Type B pancreatic cell (in vitro differentiated cells): ENCODE measurements at places on chromosomes 16 and 17. TPM values are rescaled to one million over a fixed set of nuclear protein-coding genes. Genes with fewer than 3 reads are reported as not detected.

The SKA2 gene
- total RNA-seq, result 67.9 and 78.4 TPM in 2 replicates

The TSNAXIP1 gene
- total RNA-seq, result 3.9 and 7.2 TPM in 2 replicates

The HSPB9 gene
- 0.36 TPM in 1 of 2 replicates, not detected in the other for total RNA-seq

The TNFRSF13B gene
- not detected in 2 replicates for total RNA-seq

The TMED6 gene
- 1.7 and 5.3 TPM in 2 replicates for total RNA-seq

The RHBDL1 gene
- 2.2 and 2.7 TPM in 2 replicates for total RNA-seq

The CA5A gene
- 0.70 TPM in 1 of 2 replicates, not detected in the other for total RNA-seq

The MT1H gene
- total RNA-seq, result 2.2 and 2.4 TPM in 2 replicates

The NETO2 gene
- total RNA-seq, result 33.6 and 50.3 TPM in 2 replicates

The PRKCB gene
- 0.95 and 10.2 TPM in 2 replicates for total RNA-seq

The CASKIN1 gene
- 2.7 and 6.3 TPM in 2 replicates for total RNA-seq

DNA sequence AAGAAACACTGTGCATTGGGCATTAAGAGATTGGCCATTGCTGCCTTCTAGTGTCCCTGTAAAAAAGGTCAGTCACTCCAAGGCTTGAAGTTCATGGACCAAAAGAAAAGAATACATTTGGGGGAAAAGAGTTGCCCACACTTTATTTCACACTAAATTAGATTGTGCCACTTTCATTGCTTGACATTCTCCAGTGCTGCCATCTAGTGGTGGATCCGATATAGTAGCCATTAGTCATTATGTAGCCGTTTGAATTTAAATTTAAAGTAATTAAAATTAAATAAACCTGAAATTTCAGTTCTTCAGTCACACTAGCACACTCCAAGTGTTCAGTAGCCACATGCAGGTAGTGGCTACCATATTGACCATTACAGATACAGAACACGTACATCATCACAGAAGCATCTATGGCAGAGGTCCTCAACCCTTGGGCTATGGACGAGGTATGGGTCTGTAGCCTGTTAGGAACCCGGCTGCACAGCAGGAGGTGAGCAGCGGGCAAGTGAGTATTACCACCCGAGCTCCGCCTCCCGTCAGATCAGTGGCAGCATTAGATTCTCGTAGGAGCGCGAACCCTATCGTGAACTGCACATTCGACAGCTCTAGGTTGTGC, 21.9 kb upstream of the CDH5 start:
- no peaks in the 10 kb centered on the region for H3K36me3 ChIP-seq
- peaks cover 4% of the 10 kb centered on the region for H3K27me3 ChIP-seq
- no peaks in the 10 kb centered on the region for H3K4me1 ChIP-seq
- H3K4me3 ChIP-seq, result no peak overlapping the region

- H3K4me3 ChIP-seq, result no peak overlapping the region
- peaks cover 11% of the 10 kb centered on the region for H3K27me3 ChIP-seq
- H3K36me3 ChIP-seq, result peaks cover 3% of the 10 kb centered on the region
- no peak for DNase-seq
- peak overlapping the region; percentile 4 for H3K27ac ChIP-seq
Measured at GRCh38 chr17:72386619-72387237, 265.9 kb downstream of the SOX9 start.

- no peaks in the 10 kb centered on the region for H3K27me3 ChIP-seq
- DNase-seq, result no peak
- no peak overlapping the region for H3K4me3 ChIP-seq
- H3K4me1 ChIP-seq, result no peaks in the 10 kb centered on the region
Measured at GRCh38 chr17:10628756-10629155, 28.4 kb downstream of the MYH3 start.

DNA sequence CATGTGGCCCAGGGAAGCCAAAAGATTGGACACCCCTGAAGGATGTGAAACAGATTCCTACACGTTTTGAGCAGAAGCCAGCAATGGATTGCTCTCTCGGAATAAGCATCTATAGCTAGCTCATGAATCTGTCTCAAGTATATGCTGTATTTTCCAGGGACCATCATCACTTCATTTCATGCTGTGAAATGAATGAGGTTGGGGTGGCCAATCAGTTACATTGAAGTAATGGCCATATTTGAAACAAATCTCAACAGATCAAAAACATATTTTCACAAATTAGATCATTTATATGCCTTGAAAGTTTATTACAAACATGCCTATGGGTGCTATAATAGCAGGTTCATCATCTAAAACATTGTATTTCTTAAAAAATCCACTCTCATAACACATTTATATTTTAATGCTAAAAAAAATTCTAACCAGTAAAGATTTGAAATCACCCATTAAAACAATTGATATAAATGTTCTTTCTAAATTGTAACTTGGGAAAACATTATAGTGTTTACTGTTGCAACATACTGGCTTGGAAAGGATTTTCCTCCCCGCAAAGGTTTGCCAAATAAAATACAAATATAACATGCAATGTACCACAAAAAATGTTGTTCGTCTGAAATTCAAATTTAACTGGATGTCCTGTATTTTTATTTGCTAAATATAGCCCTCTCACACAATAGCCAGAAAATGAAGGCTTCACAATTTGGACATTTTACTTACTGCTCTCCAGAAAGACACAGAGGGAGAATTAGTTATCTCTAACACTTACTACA, 743.6 kb downstream of the KCNJ2 start:
- H3K4me1 ChIP-seq, result no peaks in the 10 kb centered on the region
- H3K36me3 ChIP-seq, result no peaks in the 10 kb centered on the region
- H3K27ac ChIP-seq, result no peak overlapping the region
- DNase-seq, result no peak
- no peak overlapping the region for H3K4me3 ChIP-seq

DNA sequence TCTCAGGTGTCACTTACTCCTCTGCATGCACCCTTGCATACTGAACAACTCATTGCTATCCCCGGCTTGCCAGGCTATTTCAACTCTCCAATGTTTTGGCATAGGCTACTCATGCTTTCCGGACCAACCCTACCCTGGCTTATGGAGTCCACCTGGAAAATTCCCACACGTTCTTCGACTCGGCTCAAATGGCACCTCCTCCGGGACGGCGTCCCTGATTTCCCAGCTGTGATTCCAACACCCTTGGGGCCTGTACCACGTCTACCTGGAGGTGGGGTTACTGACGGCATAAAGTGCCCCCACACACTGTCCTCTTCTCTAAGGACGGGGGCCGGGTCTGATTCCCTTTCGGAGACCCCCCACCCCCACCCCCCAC, 498 bp downstream of the SMYD4 start:
- peak overlapping the region; percentile 85 for H3K27ac ChIP-seq
- H3K36me3 ChIP-seq, result peaks cover 21% of the 10 kb centered on the region
- peak overlapping the region; percentile 96 for H3K4me3 ChIP-seq

- no peak for DNase-seq
- no peaks in the 10 kb centered on the region for H3K36me3 ChIP-seq
- no peak overlapping the region for H3K4me3 ChIP-seq
- H3K4me1 ChIP-seq, result no peaks in the 10 kb centered on the region
Measured at GRCh38 chr16:8087597-8088289, 502.6 kb downstream of the TMEM114 start.

DNA sequence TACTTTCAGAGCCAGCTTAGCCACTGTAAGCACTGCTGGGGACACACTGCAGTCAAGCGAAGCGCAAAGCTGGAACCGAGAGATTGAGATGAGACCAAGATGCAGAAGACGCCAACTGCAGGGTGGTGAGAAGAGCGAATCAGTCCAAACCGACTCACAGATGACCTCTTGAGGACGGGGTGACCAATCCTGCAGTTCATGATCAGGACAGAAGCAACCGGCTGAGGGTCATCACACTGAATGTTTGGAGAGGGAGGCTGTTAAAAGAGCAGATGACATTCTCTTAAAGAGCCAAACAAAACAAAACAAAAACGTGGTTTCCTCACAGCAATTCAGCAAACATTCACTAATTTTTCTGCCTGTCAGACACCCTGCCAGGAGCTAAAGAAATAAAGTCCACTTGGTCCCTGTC, 8.5 kb downstream of the HASPIN start:
- DNase-seq, result no peak
- H3K4me1 ChIP-seq, result peaks cover 20% of the 10 kb centered on the region
- no peak overlapping the region for H3K4me3 ChIP-seq
- peaks cover 3% of the 10 kb centered on the region for H3K36me3 ChIP-seq

GRCh38 chr16:70746708-70747424, 54.1 kb downstream of the VAC14 start:
- H3K36me3 ChIP-seq, result peaks cover 14% of the 10 kb centered on the region
- DNase-seq, result no peak
- no peak overlapping the region for H3K4me3 ChIP-seq
- H3K27me3 ChIP-seq, result no peaks in the 10 kb centered on the region
- peak overlapping the region; percentile 73 for H3K27ac ChIP-seq
- H3K4me1 ChIP-seq, result peaks cover 31% of the 10 kb centered on the region

DNA sequence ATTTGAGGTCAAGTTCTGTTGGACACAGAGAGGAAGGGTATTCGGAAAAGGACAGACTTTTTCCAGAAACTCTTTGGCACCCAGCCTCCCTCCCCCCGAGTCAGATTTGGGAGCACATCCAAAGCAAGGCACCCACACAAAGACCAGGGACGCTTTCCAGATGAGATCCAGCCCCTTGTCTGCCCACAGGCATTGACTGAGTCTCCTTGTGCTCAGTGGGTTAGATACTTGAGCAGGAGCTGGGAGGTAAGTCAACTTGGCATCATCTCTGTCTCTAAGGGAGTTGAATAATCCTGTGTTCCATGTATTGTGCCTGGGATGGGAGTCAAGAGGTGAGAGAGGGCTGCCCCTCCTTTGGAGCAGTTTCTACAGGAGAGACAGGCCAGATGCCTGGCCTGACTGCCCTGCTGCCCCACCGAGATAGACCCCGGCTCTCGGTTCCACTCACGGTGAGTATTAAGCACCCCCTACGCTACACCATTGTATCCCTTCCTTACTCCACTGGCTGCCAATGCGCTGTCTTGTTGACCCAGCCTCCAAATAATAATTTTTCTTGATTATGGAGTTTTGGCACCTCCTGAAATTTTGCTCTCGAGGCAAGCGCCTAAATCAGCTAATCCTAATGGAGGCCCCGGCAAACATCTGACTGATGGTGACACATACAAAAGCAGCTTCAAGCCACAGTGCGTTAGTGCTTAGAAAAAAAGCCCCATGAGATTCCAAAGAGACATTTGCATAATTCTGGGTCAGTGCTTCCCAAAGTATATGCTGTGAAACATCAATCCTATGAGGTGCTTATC, 29.6 kb upstream of the MAP3K14 start:
- no peaks in the 10 kb centered on the region for H3K27me3 ChIP-seq
- H3K4me3 ChIP-seq, result no peak overlapping the region
- H3K36me3 ChIP-seq, result no peaks in the 10 kb centered on the region

DNA sequence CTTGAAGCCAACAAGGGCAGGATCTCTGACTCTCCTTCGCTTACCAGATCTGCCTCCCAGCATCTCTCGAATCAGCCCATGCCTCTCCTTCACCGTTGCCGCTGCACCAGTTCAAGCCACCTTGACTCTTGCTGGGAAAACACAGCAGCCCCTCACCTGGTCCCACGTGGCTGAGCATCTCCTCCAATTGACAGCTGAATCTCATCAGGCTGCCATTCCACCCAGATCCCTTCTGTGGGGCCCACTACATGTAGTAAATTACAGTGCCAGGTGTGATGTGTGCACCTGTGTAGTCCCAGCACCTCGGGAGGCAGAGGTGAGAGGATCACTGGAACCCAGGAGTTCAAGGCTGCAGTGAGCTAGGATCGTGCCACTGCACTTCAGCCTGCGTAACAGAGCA, 37.8 kb upstream of the C16orf78 start:
- H3K27me3 ChIP-seq, result peaks cover 54% of the 10 kb centered on the region
- H3K36me3 ChIP-seq, result no peaks in the 10 kb centered on the region
- no peak overlapping the region for H3K4me3 ChIP-seq
- H3K27ac ChIP-seq, result no peak overlapping the region
- H3K4me1 ChIP-seq, result no peaks in the 10 kb centered on the region

DNA sequence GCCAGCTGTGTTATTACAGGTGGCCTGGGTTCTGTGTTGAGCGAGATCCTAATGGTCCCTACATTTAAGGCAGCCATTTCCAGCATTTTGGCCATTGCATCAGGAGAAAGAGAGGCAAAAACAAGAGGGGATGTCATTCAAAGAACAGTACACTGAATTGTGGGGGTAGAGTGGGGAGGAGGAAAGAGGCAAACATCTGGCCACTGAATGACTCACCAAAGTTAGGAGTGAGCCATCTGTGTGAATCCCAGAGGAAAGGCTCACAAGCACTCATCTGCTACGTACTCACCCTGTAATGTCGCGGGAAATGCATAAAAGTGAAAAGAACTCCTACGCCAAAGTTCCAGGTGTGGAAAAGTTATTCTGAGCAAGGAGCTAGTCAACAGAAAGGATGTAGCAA, 16.7 kb downstream of the KRABD2 start:
- H3K4me3 ChIP-seq, result no peak overlapping the region
- H3K27ac ChIP-seq, result peak overlapping the region; percentile 39
- peaks cover 18% of the 10 kb centered on the region for H3K4me1 ChIP-seq
- DNase-seq, result no peak

- no peak overlapping the region for H3K4me3 ChIP-seq
- DNase-seq, result no peak
- H3K36me3 ChIP-seq, result no peaks in the 10 kb centered on the region
- H3K27ac ChIP-seq, result no peak overlapping the region
- peaks cover 7% of the 10 kb centered on the region for H3K4me1 ChIP-seq
- H3K27me3 ChIP-seq, result no peaks in the 10 kb centered on the region
Measured at GRCh38 chr16:81413245-81413990, 31.2 kb upstream of the CMIP start.

- H3K27ac ChIP-seq, result peak overlapping the region; percentile 51
- peaks cover 8% of the 10 kb centered on the region for H3K36me3 ChIP-seq
- H3K4me3 ChIP-seq, result no peak overlapping the region
- H3K4me1 ChIP-seq, result peaks cover 29% of the 10 kb centered on the region
Measured at GRCh38 chr17:27558842-27559505, 72.0 kb upstream of the LGALS9 start.

DNA sequence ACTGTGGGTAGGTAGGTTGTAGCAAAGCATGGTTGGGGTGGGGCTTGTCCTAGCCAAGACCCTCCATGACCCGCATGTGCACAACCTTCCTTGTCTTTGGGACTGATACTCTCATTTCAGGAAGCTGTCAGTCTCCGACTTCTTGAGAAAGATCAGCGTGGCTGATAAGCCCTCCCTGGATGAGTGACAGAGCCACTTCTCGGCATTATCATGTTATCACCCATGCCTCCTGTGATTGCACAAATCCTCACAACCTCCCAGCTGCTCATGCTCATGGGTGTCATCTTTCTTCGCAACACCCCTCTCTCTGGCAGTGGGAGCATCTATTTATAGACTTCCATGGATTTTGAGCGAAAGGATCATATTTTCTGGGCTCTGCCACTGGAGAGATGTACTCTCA, 314.2 kb downstream of the FOXL1 start:
- no peak overlapping the region for H3K27ac ChIP-seq
- H3K36me3 ChIP-seq, result no peaks in the 10 kb centered on the region
- peaks cover 59% of the 10 kb centered on the region for H3K27me3 ChIP-seq
- no peak overlapping the region for H3K4me3 ChIP-seq

GRCh38 chr17:7436556-7437368, 1.5 kb downstream of the TMEM102 start:
- peaks cover 4% of the 10 kb centered on the region for H3K36me3 ChIP-seq
- peaks cover 46% of the 10 kb centered on the region for H3K27me3 ChIP-seq
- DNase-seq, result peak; percentile 84
- H3K4me1 ChIP-seq, result peaks cover 28% of the 10 kb centered on the region

- H3K27ac ChIP-seq, result no peak overlapping the region
- peak overlapping the region; percentile 78 for H3K4me3 ChIP-seq
- peaks cover 24% of the 10 kb centered on the region for H3K27me3 ChIP-seq
- peaks cover 23% of the 10 kb centered on the region for H3K4me1 ChIP-seq
Measured at GRCh38 chr17:7927596-7927995, 2.1 kb downstream of the KCNAB3 start.

GRCh38 chr17:50966163-50966666, 100.1 kb upstream of the TOB1 start:
- no peak overlapping the region for H3K4me3 ChIP-seq
- no peaks in the 10 kb centered on the region for H3K27me3 ChIP-seq
- no peak overlapping the region for H3K27ac ChIP-seq
- H3K36me3 ChIP-seq, result peaks cover 31% of the 10 kb centered on the region
